CD4-positive, alpha-beta T cell treated with Interleukin-6 at 100 ng/mL for 8 hours (primary cell): ENCODE measurements at places on chromosomes 3 and 15.

DNA sequence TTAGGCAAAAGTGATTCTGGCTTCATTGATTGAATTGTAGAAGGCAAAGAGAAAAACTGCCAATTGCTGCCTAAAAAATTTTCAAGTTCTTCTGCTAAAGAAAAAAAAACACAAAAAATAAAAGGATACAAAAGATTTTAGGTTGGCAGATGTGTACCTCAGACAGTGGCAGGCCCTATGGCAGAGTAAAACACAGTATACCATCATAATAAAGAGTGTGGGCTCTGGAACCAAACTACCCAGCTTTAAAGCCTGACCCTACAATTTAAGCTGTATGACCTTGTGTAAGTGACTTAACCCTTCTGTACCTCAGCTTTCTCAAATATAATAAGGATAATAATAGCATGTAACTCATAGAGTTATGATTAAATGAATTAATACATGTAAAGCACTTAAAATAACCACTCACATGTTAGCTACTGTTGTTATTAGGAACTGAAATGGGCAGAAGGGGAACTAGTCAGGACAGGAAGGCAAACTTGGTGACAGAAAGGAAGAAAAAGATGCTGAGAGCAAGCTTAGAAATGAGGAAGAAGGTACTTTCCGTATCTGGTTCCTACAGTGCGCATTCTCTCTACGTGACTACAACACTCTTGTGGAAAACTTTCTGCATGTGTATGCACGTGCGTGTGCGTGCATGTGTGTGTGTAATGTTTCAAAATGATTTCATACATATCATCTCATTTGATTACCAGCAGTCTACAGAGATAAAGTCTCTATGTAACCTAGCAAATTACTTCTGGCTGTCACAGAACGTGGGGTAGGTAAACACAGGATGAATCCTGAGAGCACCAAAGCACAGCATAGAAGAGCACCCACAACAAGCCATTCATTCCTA is 13.6 kb upstream of the GATM start:
- DNase-seq, result no peak

DNA sequence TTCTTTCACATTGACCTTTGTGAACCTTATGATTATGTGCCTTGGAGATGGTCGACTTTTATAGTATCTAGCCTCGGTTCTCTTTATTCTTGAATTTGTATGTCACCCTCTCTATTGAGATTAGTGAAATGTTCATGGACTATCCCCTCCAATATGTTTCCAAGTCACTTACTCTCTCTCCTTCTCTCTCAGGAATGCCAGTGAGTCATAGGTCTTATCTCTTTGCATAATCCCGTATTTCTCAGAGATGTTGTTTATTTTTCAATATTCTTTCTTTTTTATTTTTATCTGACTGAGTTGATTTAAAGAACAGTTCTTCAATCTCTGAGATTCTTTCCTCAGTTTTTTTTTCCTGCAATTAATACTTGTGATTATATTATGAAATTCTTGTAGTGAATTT is 411.6 kb upstream of the CADM2 start:
- DNase-seq, result no peak

DNA sequence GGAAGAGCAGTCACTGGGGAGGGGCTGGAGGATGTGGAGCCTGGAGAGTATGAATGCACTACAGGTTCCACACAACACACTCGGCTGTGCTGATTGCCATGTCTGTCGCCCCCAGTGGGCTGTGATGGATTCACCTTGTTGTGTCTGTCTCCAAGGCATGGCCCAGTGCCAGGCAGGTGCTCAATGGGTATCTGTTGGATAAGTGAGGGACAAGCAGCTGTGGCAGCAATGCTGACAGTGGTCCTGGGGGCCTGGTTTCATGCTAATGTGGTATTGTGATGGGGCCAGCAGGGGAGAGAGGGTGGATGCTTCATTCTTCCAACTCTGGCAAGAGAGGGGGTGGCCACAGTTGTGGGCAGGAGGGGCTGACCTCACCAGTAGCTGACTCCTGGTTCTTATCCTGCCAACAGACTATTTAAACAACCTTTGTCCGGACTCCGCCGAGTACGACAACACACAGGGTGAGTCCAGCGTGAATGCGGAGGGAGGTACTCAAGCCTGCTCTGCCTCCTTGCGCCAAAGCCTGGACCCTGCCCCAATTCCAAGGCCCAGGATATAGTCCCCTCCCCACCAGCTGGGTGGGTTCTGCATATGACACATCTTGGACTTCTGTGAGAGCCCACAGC is 47.3 kb upstream of the NR2C2 start:
- DNase-seq, result no peak

- no peak for DNase-seq
Measured at GRCh38 chr15:82536409-82537350, 3.6 kb downstream of the RPS17 start.

GRCh38 chr3:152910211-152910610 is 75.3 kb downstream of the P2RY1 start:
- DNase-seq, result no peak

DNA sequence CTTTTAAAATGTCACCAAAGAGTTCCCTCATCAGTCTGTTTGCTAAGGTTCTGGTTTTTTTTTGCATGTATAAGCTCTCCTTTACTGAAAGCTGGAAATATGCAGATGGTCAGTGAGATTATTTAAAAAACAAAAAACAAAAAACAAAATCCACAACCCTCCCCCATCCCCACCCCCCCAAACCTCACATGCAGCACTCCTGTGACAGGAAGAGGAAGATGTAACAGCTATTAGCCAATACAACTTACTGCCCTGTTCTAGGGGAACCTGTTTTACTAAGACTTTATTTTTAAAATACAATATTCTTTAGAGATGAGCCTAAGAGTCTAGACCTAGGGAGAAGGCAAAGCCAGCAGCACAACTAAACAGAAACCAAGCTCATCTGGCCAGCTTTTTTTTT is 39.5 kb downstream of the ANP32A start:
- no peak for DNase-seq

DNA sequence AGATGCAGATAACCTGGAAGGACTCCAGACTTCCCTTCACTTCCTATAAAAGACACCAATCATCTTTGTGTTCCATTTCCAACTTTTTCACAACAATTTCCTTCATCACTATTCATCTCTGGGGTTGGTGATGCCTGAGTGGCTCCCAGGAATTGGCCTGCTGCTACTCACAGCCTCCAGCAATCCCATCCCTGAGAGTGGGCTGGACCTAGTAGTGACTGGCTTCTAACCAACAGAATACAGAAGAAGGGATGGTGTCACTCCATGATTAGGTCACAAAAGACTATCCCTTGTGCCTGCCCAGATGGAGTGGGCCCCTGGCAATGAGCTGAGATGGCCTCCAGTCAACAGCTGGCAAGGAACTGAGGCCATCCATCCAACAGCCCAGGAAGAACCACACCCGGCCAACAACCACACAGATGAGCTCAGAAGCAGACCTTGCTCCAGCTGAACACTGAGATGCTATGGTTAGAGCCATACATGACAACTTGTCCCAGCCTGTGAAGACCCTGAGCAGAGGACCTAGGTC is 20.9 kb downstream of the OCA2 start:
- DNase-seq, result no peak

- DNase-seq, result no peak
Measured at GRCh38 chr3:18751514-18751913, 326.4 kb upstream of the SATB1 start.

- no peak for DNase-seq
Measured at GRCh38 chr3:100404250-100404548, 2.9 kb downstream of the LNP1 start.

DNA sequence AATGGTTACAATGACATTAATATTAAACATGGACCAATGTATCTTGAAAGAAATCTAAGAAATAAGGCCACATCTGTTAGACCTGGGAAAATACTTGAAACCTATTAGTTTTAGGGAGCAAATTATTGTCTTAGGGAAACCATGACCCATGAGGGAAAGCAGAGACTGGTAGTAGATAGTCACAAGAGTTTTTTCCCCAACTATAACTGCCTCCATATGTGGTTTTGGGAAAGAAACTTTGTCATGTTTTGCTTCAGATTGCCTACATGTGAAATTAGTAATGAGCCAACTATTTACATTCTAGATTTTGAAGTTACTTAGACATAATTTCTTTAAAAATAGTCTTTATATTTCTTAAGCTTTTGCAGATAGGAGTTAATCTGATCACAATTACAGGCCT is 474.9 kb downstream of the ROBO2 start:
- DNase-seq, result no peak

DNA sequence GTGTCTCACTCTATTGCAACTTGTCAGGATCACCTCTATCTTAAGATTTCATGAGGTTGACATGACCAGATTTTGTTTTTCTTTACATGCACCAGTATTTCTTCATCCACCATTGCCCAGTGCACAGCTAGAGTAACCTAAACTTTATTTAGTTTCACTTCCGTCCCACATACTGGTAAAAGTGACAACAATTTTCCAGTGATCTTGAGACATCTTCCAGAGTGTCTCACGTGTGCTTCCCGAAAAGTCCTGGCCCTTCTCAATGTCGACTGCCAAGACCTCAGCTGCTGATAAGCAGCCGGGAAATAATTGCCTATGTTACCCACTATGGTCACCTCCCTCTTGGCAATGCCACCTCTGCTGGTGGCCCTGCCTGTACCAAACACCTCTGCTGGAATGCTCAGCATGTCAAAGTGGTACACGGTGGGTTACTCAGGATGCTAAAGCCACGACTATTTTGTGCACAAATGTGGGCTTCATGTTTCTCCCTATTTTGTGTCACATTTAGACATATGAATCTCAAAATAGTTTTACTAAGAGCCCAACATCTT is 379.7 kb upstream of the TGFBR2 start:
- DNase-seq, result no peak
